ENCODE measurements at places on chromosomes 6 and 20.

DNA sequence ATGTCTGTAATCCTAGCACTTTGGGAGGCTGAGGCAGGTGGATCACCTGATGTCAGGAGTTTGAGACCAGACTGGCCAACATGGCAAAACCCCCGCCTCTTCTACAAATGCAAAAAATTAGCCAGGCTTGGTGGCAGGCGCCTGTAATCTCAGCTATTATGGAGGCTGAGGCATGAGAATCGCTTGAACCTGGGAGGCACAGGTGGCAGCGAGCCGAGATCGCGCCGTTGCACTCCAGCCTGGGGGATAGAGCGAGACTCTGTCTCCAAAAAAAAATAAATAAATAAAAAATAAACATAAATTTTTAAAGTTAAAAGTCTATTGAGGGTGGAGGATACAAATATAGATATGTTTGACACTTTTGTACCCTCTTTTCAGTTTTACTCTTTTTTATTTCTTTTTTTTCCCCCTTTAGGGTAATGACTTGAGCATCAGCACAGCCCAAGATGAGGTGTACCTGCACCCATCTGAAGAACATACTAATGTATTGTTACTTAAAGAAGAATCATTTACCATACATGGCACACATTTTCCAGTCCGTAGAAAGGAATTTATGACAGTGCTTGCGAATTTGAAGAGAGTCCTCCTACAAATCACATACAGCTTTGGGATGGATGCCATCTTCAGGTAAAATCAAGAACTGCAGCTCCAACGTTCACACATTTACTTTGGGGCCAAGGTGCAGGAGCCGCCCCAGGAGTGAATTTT is 368.9 kb downstream of the LAMA2 start:
- DNase-seq: peak; percentile 74

DNA sequence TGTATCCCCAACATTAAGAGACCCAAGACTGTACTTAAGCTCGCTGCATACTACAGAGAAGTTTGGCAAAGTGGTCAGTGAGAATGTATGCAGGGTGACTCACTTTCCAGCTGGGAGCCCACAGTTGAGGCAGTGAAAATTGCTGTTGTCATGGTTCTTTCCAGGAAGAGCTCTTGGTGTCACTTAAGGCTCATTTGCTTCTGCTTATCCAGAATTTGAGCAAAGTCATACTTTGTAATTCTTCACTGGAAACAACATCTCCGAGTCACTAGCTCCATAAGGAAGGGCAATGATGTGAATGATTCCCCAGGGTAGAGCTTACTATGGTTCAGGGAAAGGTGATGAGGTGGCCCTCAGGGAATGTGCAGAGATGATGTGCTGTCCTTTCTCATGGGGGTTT is 65.4 kb upstream of the FBXL4 start:
- DNase-seq: no peak

DNA sequence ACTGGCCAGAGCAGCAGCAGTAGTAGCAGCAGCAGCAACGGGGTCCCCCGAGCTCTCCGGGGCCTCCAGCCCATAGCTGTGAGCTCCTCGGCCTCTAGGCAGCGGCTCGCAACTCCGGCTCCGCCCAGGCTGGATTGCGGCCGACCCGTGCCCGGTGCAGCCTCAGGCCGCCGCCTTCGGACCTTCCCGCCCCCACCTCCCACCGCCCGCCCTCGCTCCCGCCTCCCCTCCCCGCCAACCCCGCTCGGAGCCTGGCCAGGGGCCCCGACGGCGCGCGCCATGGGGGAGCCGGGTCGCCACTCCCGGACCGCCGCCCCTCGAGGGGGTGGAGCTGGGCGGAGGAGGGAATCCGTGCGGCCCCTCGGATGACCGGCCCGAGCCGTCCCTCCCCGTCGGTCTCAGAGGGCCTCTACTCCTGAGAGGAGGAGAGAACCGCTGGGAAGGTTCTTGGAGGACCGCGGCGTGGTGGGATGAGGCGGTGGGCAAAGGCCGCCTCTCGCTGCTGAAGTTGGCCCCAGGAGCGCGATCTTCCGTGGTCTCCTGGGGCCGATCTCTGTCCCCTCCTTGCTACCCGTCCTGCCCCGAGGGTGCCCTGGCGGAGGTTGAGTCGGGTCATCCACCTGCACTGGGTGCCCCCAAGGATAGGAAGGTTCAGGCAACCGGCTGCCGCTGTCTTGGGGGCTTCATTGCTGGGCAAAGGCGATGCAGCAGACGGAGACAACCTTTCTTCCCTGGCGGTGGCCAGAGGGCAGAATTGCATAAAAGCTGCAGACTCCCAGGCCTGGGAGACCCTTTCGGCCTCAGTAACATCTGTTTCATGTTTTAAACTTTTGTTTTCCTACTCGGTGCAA is at the start of gene ADAM33:
ADAM33 (minus strand) TSS at position 80 of the 851 bp plus-strand sequence; CDS start at position 74, 6 bp downstream.
- no peak for DNase-seq

DNA sequence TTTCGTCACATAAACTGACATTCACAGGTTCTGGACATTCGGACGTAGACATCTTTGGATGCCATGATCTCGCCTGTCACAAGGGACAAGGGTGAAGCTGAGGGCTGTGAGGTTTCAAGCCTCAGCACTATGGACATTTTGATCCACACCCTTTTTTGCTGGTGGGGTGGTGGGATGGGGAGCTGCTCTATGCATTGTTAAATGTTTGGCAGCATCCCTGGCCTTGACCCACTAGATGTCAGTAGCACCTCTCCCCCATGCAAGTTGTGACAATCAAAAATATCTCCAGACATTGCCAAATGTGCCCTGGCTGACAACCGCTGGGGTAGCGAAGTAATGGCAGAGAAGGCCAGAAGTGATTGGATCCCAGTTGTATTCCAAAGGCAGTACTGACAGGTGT is 229.4 kb downstream of the TSHZ2 start:
- DNase-seq: no peak

DNA sequence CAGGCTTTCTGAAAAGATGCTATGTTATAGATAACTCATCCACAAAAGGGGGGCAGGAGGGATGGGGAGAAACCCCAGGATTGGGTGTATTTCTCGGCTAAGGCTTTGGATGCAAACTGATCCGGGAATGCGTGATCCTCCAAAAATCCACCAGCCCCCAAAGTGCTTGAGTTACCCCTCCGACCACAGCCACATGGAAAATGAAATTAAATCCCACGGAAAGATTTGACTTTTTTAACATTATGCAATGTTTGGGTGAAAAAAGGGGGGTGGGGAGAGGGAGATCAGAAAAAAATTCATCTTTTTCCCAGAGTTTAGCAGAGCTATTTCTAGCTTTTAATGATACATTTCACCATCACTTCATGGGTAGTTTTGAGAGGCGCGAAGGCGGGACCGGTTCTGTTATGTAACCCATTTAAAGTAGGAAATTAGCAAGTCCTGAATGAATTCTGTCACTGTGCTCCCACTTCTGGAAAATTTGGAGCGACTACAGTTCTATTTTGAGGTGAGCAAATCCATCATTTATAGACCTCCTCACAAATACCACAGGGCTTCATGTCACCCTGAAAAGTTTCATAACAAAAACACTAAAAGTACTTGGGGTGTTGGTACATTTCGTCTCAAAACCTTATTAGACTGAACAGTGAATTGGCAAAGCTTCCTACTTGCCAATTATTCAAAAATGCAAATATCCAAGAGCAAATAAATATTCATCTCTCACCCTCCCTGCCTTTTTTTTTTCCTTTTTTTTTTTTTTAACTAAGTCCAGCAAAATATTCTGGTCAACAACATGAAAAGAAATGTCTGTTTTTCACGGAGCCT is 51.9 kb upstream of the NFATC2 start:
- peak; percentile 48 for DNase-seq

GRCh38 chr20:53950031-53950430 is 120.4 kb downstream of the BCAS1 start:
- DNase-seq: no peak

- no peak for DNase-seq
Observed at GRCh38 chr20:60361761-60362395, 403.7 kb downstream of the CDH26 start.

DNA sequence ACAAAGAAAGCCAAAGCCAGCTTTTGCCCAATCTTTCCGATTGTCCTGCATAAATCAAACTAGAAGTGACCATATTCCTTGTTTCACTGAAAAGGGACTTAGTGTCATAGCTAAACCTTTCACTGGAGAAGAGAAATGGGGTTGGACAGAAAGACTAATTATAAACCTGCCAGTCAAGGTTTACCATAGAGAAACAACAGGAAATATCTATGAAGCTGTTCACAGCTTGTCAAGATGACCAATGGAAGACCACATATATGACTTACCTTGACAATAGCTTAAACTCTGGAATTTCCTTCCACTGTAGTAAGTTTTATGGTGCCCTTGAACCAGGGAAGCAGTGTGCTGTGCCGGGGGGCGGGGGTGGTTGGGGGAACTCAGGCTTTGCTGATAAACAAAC is 107.7 kb upstream of the PHACTR1 start:
- no peak for DNase-seq

DNA sequence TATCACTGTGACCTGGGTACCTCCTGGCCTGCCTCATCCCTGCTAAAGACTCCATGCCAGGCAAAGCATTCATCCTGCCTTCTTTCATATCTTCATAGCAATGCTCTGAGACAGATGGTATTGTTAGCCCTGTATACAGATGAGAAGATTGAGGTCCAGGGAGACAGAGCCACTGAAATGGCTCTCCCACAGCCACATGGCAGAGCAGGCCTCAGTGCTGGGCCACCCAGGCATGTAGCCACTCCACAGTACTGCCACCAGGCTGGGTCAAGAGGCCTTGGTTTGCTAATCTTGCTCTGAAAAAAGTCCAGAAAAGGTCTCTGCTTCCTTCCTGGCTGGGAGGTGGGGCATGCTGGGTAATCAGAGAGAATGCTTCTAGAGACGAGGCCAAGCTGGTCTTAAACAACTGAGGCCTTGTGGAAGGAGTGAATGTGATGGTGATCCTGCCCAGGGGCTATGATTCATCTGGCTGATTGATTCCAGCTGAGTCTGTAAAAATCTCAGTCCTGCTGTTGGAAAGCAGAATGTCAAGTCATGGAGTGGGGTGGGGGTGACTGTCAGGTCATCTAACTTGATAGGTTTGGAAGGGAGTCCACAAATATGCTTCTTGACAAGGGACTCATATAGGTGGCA is 29.8 kb downstream of the HM13 start:
- no peak for DNase-seq

DNA sequence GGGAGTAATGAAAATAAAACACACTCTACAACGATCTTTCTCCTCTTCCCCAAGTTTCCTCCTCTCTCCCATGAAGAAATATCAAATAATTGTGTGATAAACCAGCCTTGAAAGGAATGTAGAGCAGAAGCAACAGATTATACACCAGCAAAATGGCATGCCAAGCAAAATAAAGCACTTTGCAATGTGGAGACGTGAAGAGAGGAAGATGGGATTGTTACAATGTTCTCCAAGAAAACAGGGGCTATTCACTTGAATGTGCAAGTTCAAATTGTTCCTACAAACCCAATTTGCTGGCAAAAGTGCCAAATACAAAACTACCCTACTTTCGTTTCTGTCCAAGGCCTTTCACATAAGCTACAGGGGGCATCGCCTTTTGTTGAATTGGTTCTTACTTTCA is 185.1 kb downstream of the PDE7B start:
- DNase-seq: no peak

GRCh38 chr20:60060593-60060992 is 102.4 kb downstream of the CDH26 start:
- DNase-seq: no peak

Measured in pons (tissue), 1 donor.